Non-pigmented ciliary epithelial cell (primary cell): ENCODE measurements at places on chromosomes 1 and 21.

GRCh38 chr1:229218612-229219025 lies 52.3 kb upstream of the RAB4A start:
- no peak for DNase-seq

- DNase-seq, result no peak
These were observed 5.7 kb upstream of the VANGL2 start for GRCh38 chr1:160394673-160395072.

- no peak for DNase-seq
These were observed 71.8 kb downstream of the ODF2L start for GRCh38 chr1:86324130-86324822.

GRCh38 chr1:6246497-6247467 lies 2.8 kb downstream of the HES3 start:
- DNase-seq, result no peak

DNA sequence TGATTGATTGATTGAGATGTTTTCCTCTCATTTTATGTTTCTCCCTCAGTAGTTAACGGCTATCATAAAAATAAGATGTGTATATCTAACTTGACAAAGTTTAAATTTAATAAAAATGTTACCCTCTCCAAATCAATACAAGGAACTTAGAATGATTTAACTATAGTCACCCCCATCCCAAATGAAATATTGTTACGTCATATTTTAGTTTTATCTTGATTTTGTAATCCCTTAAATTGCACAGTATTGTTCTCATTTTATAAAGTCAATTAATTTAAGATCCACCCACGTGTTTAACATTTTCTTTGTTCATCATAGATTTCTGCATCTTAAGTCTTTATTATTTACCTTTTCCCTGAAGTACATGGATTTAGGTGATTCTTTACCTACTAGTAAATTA lies 37.2 kb downstream of the COLGALT2 start:
- DNase-seq, result no peak

DNA sequence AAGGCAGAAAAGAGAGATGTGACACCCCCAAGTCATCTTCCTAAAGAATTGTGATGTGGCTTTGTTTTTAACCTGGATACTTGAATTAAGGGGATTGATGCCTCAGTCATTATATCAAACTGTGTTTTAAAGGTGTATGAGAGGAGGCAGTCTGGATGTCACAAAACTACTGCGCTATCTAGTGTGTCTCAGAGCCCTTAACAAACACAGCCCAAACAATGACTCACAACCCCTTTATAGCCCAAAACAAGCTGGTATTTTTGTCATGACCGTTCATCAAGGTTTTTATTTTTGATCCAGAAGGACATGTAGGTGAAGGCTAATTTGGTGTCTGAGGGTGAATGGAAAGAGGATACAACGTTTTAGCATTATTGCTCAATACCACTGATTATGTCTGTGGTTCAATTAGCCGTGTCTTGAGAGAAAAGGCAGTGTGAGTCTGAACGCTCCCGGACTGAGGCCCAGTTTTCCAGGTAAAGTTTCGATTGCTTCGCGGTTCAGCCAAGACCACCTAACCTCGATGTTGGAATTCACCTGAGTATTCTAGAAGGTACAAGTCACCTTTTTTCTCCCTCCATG lies 71.6 kb downstream of the SGIP1 start:
- no peak for DNase-seq

DNA sequence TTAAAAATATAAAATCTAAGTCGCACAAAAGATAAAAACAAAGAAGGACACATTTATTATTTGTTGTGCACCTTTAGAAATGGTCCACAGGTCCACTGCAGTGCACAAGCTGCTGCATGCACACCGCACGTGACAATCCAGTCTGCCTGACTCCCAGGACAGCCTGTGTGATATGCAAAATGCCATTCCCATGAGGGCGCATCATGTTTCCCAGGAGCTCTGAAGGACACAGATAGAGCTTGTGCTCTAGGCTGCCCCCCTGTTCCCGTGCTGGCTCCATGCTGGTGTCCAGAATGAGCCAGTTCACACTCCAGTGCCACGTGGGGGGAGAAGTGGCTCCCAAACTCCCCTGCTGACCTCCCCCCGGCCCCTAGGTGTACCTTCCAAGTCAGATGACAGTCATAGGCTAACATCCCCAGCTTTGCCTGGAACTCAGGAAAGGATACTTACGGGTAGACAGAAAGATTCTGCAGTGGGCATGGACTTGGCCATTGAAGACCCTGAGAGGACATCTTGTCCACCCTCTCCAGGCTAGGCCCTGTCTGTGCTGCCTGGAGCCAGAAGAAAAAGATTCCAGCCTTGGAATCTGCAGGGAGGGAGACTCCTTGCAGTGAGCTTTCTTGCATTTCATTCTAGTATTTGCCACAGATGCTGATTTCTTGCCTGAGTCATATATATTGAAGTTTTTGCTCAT lies 26.3 kb downstream of the RAB7B start:
- no peak for DNase-seq

DNA sequence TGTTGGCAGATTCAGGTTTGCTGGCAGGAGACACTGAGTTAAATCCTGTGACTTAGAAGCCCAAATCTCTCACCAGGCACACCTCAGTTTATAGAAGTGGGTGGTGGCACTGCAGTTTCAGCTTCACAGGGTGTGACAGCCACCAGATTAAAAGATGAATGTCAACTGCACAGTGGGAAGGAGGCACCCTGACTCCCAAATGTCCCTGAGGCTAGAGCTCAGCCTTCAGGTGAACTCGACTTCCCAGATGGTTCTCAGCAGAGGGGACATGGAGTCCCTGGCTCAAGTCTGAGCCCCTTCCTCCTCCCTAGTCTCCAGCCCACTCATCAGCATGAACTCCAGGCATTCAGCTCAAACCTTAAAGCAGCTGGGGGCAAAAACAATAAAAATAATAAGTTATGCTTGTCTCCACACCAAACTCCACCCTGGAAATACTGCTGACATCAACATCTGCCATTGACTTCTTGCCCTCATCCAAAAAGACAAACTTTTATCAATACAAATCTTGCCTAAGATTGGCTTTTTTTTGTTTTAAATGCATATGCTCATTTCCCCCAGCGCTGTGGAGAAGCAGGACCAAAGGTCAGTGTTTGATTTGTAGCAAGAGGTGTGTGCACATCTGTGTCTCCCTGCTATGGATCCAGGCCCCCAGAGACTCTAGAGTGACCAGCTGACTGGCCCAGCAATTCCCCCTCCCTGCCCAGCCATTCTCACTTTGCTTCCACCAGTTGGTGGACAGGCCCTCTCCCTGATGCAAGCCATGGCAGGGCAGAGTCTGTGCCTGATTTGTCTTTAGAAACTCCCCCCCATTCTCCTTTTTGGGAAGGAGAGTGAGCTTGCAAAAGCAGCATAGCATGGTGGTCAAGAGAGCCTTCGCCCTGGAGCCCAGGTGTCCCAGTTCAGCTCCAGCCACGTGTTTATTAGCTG lies 18.5 kb upstream of the S100A7 start:
- no peak for DNase-seq

DNA sequence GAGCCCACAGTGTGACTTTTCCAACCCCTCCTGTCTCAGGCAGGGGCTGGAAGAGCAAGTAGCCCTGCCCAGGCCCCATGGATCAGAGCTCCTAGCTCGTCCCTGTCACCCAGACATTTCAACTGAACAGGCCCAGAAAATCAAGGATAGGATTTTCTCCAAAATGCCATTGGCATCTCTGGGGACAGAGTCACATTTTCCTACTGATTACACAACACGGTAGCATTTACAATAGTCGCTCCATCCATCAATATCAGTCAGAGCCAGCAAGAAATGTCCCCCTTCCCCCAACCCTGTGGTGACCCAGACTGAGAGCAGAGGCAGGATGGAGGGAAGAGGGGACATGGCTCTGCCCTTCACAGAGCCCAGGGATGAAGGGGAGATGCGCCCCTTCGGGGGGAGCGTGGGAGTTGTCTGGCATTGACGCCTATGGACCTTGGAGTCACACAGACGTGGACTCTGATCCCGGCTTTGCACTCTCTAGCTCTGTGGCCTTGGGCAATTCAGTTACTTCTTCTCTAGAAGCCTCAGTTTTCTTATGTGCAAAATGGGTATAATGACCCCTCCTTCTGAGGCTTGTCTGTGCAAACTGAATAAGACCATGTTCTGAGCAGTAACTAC lies 275.6 kb downstream of the FOXD2 start:
- DNase-seq, result no peak

DNA sequence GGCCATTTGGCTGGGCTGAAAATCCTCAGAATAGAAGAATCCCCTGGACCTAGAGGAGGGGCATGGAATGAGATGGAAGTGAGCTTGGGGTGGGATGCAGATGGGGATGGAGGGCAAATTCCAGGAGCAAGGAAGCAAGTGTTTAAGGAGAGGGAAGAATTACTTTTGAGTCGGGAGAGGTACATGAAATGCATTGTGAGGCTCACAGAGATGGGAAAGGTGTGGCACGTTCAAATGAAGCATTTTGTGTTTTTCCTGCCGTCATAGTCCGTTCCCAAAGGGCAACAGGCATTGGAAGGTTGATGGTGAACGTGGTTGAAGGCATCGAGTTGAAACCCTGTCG lies 30.5 kb downstream of the ATP5PO start:
- no peak for DNase-seq
